ENCODE measurements at places on chromosomes 2 and 18. TPM values are rescaled to one million over a fixed set of nuclear protein-coding genes. Genes with fewer than 3 reads are reported as not detected.

DNA sequence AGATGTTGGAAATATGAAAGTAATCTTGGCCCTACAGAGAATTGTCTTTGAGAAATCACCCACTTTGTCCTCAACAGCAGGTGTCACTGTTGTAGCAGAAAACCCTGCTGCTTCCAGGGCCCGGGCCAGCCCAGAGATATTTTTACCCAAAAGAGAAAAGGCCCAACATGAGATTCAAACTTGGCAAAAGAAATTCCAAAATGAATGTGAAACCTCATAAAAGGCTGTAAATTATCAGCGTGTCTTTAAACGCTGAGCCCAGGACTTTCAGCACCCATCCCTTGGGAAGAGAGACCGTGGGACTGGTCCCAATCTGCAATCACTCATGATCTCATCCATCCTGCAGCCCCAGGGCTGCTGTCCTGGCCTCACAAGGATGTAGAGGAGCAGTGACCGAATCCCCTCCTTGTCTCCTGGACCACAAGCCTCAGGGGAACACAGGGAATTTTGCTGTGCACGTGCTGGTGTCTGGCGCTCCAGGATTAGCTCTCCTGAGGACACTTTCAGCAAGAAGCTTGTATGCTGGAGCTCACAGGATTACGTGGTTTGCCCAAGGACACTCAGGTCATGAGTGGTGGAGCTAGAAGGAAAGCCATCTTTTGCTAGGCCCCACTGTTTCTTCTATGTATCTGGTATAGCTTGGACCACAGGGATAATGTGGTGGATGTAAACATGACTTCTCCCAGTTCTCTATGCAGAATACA lies 202.1 kb downstream of the RNF144A start:
- H3K27me3 ChIP-seq: no peaks in the 10 kb centered on the region
- no peak overlapping the region for H3K27ac ChIP-seq
- H3K36me3 ChIP-seq: no peaks in the 10 kb centered on the region
- H3K4me3 ChIP-seq: no peak overlapping the region
- no peaks in the 10 kb centered on the region for H3K4me1 ChIP-seq

DNA sequence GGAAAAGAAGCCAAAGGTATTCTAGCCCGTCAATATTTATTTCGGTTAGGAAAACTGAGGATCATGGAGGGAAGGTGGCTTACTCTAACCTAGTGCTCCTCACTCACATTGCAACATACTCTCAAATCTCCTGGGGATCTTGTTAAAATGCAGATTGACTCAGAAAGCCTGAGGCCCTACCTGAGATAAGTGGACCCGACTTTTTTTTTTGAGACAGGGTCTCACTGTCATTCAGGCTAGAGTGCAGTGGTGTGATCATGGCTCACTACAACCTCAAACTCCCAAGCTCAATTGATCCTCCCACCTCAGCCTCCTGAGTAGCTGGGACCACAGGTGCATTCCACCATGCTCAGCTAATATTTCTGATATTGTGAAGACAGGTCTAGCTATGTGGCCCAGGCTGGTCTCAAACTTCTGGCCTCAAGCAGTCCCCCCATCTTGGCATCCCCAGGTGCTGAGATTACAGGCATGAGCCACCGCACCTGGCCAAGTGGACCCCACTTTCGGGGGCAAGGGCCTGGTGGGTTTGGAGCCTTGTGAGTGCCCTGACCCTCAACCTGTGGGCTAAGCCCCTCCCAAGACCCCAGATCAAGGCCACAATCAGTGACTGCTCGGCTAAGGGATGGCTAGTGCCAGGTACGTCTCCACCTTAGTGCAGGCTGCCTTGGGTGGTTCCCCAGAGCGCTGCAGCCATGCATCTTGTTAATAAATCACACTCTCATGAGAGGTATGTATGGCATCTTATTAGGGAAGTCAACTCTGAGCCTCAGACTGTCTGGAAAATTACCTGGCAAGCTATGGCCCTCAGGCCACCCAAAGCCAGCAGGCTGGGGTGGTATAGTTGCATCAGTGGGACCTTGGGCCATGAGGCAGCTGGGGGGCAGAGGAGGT lies 1.1 kb upstream of the NEURL3 start:
- H3K27ac ChIP-seq: peak overlapping the region; percentile 14
- H3K4me1 ChIP-seq: peaks cover 7% of the 10 kb centered on the region
- H3K4me3 ChIP-seq: no peak overlapping the region
- no peaks in the 10 kb centered on the region for H3K36me3 ChIP-seq

DNA sequence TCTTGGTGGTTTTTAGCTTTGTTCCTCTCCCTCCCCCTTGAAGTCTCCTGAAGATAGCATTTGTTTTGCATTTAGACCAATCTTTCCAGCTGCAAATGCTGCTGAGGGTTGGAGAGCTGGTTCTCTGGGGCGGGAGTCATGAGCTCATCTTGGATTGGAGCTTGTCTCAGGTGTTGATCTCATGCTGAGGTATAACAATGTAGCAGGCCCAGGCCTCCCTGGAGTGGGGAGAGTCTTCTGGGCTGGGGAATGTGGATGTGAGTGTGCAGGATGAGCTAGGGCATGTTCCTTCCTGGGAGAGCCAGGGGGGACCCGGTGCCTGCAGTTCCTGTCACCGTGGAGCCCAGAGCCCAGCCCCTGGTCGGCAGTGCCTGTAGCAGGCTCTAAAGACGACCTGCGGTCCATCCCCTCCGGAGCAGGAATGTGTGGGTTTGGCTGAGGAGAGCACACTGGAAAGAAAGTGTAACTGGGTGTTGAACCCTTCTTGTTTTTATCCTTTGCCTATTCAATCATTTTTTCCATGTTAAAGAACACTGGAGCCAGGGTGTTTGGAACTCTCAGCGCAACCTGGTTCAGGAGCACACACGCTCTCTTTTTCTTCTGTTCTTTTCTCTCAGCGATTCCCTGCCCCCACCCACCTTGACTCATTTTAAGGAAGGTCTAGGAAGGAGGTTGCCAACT lies 2.7 kb downstream of the ZNF532 start:
- H3K36me3 ChIP-seq: no peaks in the 10 kb centered on the region
- DNase-seq: no peak
- H3K4me1 ChIP-seq: peaks cover 29% of the 10 kb centered on the region
- H3K4me3 ChIP-seq: no peak overlapping the region

- no peak overlapping the region for H3K27ac ChIP-seq
- DNase-seq: no peak
- H3K36me3 ChIP-seq: no peaks in the 10 kb centered on the region
- no peaks in the 10 kb centered on the region for H3K27me3 ChIP-seq
- no peaks in the 10 kb centered on the region for H3K4me1 ChIP-seq
Observed at GRCh38 chr2:156526950-156527636, 90.9 kb downstream of the GPD2 start.

DNA sequence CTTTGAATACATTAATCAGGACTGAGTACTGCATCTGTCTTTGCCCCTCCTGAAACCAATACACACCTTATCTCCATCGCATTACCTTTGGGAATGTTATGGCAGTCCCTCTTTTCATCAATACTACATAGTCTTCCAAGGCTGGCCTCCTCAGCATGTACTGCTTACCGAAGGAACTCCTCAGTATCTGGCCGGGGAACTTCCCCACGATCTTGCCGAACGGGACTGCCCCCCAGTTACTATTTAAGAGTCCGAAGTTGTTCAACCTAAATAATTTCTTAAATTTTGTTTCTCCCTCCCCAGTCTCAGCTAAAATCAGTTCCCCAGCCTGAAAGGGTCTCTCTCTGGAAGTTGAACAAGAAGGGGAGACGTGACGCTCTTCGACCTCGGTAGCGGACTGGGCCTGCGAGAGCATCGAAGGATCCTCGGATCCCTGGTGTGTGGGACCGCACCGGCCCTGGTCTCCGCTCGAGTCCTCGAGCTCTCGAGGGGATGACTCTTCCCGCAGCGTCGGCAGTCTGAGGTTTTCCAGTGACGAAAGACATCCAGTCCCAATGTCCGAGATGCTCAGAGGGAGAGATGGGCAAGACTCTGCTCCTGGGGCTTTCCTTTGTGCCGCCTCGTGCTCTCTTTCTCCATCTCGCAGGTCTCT lies 489 bp downstream of the TRMT61B start:
- peak overlapping the region; percentile 88 for H3K27ac ChIP-seq
- H3K27me3 ChIP-seq: no peaks in the 10 kb centered on the region
- H3K36me3 ChIP-seq: no peaks in the 10 kb centered on the region

DNA sequence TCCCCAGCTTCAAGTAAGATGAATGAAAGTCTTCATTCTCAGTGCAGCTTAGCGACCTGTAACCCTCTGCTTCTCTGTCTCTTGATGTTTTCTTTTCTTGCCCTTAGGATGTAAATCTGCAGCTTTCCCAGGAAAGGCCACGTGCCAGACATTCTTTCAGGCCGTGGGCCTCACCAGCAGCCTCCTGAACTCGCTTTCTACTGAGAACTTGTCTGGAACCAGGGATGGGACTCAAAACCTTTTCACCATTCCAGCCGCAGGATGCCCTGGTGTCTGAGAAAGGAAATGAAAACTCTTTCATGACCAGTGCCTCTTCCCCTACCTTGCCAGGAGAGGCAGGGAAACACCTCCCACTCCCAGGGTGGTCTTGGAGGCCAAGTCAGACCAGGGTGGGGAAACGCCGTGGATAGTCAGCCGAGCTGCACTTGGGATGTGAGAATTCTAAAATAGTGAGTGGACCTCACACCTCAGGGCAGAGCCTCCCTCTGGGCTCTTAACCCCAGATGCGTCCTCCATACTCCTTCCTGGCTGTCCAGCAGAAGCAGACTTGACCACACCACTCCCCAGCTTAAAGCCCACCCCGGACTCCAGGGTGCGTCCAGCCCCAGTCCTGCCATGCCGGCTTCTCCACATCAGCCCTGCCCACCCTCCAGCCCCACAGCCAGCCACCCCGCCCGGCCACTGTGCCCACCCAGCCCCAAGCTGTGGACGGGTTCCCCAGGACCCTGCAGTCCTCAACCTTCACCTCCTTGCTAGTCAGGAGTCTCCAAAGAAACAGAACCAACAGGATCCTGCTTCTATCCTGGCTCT lies 115.5 kb downstream of the TWIST2 start:
- no peaks in the 10 kb centered on the region for H3K36me3 ChIP-seq
- no peak overlapping the region for H3K4me3 ChIP-seq
- no peaks in the 10 kb centered on the region for H3K4me1 ChIP-seq

GRCh38 chr18:46678785-46679399 lies 21.9 kb upstream of the LOXHD1 start:
- H3K27me3 ChIP-seq: no peaks in the 10 kb centered on the region
- H3K36me3 ChIP-seq: no peaks in the 10 kb centered on the region
- DNase-seq: no peak
- no peaks in the 10 kb centered on the region for H3K4me1 ChIP-seq
- H3K27ac ChIP-seq: no peak overlapping the region

DNA sequence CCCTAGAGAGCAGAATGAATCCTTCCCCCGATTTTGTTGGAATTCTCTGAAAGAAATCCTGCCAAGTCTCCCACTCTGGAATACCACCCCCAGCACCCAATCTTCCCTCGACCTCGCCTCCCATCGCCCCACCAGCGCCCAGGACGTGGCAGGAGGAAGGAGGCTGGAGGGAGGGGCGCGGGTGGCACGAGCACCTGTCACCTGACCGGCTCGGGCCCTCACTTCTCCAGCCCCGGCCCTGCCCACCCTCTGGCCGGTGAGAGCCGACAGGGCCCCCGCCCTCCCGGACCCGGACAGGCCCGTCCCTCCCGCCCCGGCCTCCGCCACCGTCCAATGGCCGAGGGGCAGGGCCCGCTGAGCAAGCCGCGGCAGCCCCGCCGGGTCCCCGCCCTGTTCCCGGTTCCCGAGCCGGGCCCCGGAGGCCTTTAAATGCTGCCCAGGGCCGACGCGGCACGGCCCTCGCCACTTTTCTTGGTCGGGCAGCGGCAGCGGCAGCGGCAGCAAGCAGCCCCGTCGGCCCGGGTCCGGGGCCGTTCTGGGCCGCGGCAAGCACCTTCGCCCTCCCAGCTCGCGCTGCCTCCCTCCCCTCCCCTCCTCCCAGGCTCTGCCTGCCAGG lies at the start of gene LGALSL:
TSS of gene LGALSL (plus strand) at position 393 of the 616 bp plus-strand sequence. CDS start 384 bp downstream, outside the sequence.
- H3K4me1 ChIP-seq: no peaks in the 10 kb centered on the region
- H3K4me3 ChIP-seq: peak within 1 kb of the TSS; percentile 95
- no peaks in the 10 kb centered on the region for H3K36me3 ChIP-seq
- no peaks in the 10 kb centered on the region for H3K27me3 ChIP-seq
- DNase-seq: peak; percentile 93

DNA sequence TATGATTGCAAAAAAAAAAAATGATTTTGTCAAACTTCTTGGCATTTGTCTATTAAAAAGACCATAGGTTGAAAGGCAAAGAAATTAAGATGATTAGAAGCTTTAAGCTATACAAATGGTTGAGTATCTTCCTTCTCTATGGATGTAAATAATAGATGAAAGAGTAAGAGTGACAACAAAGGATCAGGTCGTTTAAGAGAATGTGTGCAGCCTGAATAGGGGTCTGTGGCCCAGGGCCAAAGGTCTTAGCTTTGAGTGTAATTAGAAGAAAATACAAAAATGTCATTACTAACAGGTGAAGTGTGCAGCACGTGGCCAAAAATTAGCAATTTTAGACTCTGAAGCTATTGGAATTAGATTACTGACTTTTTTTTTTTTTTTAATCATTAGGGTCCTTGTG lies 122.4 kb downstream of the GREB1L start:
- DNase-seq: no peak
- no peak overlapping the region for H3K27ac ChIP-seq

DNA sequence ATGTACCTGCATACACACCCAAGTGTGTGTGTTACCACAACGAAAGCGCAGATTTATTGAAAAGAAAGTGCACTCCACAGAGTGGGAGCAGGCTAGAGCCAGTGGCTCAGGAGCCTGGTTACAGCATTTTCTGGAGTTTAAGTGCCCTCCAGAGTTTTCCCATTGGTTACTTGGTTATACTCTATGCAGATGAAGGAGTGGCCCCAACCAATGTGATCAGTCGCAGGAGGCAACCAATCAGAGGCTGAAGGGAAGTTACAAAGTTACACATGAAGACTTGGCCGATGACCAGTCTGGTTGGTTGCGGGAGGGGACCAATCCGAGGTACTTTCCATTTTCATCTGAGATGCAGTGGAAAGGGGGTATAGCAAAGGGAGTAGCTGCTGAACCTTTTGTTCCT lies 13.5 kb upstream of the PRLH start:
- H3K27me3 ChIP-seq: no peaks in the 10 kb centered on the region
- H3K4me1 ChIP-seq: no peaks in the 10 kb centered on the region
- H3K27ac ChIP-seq: no peak overlapping the region

- H3K4me1 ChIP-seq: no peaks in the 10 kb centered on the region
- no peak overlapping the region for H3K4me3 ChIP-seq
Observed at GRCh38 chr2:55703350-55703749, 9.7 kb upstream of the PNPT1 start.

The CIDEA gene
- 0.68 TPM for total RNA-seq

The LHCGR gene
- not detected for total RNA-seq

The GPR35 gene
- total RNA-seq: 91.1 TPM

The GREB1 gene
- 2.6 TPM for total RNA-seq
